COR-L47 (cell line): ENCODE measurements at places on chromosomes 12 and 14.
A peak's percentile ranks its signal among the peaks of the same experiment; 100 is the strongest.

DNA sequence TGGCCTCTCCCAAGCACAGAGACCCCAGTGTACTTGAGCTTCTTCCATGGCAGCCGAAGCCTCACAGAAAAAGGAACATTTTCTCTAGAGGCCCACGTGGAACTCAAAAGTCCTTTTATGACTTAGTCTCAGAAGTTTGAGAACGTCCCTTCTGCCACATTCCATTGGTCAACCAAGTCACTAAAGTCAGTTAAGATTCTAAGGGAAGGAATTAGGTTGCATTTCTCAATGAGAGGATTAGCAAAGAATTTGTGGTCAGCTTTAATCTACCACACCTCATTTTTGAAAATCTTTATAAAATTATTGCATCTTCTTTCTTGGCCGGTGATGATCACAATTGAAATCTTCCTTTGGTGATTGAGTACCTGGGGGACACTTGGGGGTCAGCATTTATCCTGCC, 279.9 kb upstream of the TBX3 start:
- DNase-seq = no peak

DNA sequence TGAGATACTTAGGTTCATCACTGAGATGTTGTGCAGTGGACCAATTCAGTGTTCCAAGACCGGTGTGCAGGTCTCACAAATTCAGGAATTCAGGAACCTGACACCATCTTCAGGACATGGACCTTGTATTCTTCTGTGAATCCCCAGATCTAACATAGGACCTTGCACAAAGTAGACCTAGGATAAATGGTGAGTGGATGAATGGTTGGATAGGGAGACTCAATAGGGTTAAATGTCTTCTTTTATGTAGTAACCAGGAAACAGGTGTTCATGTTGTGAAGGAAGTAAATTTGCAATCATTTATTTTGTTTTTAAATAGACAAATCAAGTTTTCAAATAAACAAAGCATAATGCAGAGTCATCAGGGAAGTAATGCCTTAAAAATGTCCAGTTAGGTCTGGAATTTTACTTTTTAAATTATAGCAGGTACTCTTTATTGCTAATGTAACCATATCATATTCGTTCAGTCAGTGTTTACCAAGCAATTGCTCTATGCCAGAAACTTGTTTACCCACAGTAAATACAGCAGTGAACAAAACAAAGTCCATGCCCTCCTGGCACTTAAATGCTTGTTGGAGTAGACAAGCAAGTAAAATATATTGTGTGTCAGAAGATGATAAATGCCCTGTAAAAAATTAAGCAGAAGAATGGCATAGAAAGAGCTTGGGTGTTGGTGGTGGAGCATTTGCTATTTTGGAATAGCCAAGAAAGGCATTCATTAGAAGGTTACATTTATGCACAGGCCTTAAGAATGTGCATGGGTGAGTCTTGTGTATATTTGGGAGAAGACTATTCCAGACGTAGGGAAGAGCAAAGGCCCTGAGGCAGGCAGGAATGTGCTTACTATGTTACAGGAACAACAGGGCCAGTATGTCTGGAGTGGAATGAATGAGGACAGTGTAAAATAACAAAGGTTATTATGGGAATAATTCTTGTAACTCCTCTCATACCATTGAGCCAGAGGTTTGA, 26.3 kb downstream of the RXYLT1 start:
- DNase-seq = peak; percentile 84

GRCh38 chr14:88422919-88423650, 37.6 kb downstream of the SPATA7 start:
- DNase-seq = no peak

DNA sequence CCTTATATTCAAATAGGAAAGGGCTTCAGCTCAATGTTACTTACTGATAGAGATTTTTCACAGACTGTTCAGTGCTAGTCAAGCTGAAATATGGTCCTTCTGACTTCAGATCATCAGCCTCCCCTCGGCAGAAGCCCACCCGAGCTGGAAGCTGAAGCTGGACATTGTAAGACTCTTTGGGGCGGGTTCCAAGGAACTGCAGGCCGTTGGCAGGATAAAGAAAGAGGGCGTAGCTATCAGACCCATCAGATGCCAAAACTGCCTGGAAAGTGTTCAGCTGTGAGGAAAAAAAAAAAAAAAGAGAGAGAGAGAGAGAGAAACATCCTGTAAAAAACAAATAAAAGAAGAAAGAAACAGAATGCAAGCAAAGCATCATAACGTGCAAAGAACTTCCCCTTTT, 8.8 kb downstream of the NID2 start:
- DNase-seq = no peak

DNA sequence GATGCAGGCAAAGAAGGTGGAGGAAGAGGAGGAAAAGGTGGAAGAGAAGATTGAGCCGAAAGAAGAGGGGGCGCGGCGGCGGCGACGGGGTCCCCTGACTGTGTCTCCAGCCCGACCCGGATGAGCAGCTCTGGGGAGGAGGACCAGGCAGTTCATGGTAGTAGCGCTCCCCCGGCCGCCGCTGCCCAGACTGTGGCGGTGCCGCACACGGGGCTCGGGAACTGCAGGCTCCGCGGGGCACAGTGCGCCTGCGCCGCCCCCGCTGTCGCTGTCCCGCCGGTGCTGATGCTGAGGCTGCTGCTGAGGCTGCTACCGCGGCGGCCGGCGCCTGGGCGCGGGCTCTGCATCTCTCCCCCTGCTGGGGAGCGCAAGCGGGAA, at the start of gene KCNH5:
Gene KCNH5 (minus strand): TSS at position 225 of the 378 bp plus-strand sequence. CDS start 272 bp downstream, outside the sequence.
- peak; percentile 78 for DNase-seq

DNA sequence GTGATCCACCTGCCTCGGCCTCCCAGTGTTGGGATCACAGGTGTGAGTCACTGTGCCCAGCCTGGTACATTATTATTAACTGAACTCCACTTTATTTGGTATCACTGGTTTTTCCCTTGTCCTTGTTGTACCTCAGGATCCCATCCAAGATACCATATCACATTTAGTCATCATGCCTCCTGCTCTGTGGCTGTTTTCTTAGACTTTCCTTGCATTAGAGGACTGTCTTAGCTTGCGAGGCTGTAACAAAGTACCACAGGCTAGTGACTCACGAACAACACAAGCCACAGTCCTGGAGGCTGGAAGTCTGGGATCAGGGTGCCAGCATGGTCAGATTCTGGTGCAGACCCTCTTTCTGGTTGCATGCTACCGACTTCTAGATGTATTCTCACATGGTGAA, 12.2 kb downstream of the KLC1 start:
- no peak for DNase-seq

GRCh38 chr14:100740196-100740825, 13.6 kb downstream of the DLK1 start:
- no peak for DNase-seq

GRCh38 chr14:47278233-47278842, 397.1 kb downstream of the MDGA2 start:
- DNase-seq = peak; percentile 3

DNA sequence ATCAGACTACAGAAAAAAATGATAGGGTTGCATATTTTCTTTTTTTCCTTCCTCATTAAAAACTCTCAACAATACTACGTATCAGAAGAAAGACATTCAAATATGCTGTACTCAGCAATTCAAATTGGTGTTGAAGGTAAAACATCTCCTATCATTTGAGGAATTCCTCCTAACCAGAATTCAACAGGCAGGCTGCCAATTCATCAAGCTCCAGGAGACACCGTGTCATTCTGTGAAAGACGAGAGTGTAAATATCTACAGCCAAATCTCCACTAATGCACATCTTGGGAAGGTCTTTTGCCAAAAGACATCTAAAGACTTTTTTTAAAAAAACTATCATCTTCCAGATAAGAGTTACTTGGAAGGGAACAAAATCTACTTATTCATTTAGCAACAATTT, 26.6 kb downstream of the NT5DC3 start:
- no peak for DNase-seq

DNA sequence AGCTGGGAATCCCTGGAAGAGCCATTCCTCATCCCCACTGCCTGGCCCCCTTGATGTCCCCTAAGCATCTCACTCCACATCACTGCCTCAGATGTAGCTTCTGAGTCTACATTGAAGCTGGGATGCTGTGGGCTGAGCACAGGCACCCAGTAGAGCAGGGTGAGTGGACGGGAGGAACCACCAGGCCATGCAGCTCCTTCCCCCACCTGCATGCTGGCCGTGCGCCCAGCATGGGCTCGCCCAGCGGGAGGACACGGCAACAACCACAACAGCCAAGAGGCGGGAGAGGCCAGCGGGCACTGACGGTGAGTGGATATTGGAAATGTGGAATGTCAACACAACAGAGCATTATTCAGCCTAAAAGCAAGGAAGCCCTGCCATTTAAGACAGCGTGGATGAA, 310.9 kb downstream of the ADGRD1 start:
- peak; percentile 9 for DNase-seq

GRCh38 chr12:101619858-101620761, 25.3 kb downstream of the MYBPC1 start:
- peak; percentile 78 for DNase-seq

DNA sequence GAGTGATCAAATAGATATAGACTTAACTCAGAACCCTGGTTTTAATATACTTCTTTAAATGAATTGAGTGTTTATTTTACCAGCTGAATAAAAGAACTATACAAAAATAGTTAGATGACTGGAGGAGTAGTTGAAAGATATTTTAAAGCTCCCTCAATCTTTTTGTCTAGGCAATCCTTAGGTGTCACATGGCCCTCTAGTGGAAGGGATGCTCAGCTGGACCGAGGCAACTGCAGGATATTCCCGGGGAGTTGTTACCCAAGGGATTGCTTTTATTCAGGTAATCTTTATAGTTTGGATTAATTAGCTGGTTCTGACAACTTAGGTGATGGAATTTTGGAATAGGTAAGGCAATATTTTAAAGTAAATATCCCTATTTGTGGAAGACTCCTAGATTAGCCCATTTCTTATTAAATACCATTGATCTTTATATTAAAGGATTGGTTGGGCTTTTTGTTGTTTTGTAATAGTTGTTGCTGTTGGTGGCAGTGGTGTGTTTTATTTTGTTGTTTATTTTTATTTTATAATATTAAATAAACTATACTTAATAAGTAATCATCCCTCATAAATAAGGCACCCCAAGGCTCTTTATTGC, 57.1 kb downstream of the ZDHHC17 start:
- DNase-seq = peak; percentile 21

- DNase-seq = no peak
Observed at GRCh38 chr12:32047357-32048212, 59.1 kb upstream of the BICD1 start.

- DNase-seq = no peak
Observed at GRCh38 chr14:44449680-44450079, 57.4 kb downstream of the FSCB start.

DNA sequence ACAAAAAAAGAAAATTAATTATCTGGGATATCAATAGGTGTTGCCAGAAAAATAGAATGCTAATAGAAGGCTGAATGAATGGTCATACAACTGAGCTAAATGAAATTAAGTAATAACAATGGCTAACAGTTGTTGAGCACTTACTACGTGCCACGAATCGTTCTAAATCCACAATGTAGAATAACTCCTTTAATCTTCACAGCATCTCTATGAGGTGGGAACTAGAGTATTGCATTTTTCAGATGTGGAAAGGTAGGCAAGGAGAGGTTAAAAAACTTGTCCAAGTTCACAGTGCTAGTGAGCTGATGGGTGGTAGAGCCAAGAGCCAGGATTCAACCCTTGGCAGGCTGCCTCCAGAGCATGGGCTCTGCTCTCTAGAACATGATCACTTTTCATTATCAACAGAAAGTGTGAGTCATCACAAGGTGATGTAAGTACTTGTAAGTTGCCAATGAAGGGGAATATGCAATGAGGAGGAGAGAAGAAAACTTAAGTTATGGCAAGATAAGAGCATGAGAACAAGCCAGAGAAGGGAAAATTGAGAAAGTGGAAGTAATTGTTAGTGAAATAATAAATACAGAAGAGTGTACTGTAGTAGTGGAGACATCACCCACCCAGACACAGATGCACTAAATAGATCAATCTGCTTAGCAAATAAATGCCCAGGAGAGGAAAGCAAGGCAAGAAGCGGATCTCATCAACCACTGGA, 122.1 kb downstream of the PRKD1 start:
- no peak for DNase-seq

DNA sequence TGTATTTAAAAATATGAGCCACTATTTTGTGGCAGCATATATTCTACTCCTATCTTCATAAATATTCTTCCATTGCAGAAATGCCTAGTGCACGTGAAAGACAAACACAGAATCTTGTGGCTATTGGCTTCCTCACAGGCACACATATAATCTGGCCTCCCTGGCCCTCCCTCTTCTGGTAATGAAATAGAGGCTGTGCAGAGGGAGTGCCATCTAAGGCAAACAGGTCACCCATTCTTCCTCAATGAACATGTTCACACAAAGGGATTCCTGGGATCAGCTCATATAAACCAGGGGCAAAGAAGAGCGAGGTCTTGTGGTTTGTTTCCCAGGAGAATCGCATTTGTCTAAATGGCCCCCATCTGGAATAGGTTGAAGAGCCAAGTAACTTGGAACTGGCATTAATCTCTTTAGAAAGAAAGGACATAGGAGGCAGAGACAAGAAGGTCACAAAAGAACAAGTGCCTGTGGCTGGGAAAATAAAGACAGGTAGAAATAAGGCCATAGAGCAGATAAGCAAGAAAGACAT, 171.6 kb upstream of the PTPRQ start:
- no peak for DNase-seq

DNA sequence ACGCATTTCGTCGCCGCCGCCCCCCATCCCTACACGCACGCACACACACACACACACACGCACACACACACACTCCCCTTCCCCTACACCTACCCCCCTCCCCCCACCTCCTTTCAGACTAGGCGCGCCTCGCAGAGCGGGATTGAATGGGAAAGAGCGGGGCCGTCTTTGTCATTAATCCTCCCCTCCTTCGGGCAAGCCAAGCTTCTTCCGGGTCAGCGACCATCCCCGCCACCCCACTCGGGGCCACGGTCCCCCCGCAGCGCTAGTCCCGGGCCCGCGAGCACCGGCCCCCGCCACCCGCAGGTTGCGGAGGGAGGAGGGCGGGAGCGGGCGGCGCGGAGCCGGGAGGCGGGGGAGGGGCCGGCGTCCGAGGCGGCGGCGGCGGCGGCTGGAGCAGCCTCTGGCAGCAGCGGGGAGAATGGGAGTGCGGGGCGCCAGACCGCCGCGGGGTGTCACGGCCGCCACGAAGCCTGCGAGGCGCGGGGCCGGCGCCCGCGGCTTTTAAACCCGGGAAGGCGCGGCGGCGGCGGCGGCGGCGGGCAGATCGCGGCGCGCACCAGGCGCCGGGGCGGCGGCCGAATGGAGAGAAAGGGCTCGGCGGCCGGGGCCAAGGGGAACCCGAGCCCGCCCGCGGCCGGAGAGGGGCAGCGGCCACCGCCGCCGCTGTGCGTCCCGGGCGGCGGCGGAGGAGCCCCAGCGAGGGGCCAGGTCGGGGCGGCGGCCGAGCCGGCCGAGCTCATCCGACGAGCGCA, at the start of gene TTC9:
Gene TTC9 (plus strand): TSS at position 369 of the 755 bp plus-strand sequence. CDS start 214 bp downstream, at position 583.
- DNase-seq = no peak

DNA sequence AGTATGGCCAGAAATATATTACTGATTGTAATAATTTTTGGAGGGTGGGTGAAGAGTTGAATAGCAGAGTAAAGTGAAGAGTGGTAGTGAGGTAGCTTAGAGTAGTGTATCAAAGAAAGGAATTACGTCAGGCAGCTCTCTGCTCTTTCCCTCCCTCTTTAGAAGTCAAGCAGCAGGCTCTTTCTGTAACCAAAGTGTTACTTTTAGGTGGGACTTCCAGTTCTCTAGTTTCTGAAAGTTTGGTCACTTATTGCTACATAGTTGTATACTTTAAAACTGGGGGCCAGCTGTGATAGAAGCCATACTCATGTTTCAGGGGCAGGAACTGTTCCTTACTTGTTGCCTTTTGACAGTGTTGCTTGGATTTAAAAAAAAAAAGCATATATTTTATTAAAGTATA, 30.6 kb downstream of the ATF7IP start:
- DNase-seq = no peak
